ENCODE measurements at places on chromosomes 6 and 20.

DNA sequence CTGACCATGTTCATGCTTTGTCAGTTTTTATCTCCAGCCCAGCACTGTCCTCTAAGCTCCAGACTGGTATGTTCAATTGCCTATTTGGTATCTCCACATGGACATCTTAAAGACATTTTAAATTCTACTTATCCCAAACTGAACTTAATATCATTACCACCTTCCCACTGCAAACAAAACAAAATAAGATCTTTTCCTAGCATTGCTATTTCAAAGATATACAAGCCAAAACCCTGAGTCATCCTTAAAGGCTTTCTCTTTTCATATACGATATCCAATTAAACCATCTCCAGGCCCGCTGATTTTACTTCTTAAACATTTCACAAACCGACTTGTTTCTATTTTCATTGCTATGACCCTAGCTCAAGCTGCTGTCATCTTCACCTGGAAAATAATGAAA is 35.1 kb upstream of the HS3ST5 start:
- no peak for DNase-seq

GRCh38 chr6:37173493-37174195 is 3.7 kb downstream of the PIM1 start:
- no peak for DNase-seq

DNA sequence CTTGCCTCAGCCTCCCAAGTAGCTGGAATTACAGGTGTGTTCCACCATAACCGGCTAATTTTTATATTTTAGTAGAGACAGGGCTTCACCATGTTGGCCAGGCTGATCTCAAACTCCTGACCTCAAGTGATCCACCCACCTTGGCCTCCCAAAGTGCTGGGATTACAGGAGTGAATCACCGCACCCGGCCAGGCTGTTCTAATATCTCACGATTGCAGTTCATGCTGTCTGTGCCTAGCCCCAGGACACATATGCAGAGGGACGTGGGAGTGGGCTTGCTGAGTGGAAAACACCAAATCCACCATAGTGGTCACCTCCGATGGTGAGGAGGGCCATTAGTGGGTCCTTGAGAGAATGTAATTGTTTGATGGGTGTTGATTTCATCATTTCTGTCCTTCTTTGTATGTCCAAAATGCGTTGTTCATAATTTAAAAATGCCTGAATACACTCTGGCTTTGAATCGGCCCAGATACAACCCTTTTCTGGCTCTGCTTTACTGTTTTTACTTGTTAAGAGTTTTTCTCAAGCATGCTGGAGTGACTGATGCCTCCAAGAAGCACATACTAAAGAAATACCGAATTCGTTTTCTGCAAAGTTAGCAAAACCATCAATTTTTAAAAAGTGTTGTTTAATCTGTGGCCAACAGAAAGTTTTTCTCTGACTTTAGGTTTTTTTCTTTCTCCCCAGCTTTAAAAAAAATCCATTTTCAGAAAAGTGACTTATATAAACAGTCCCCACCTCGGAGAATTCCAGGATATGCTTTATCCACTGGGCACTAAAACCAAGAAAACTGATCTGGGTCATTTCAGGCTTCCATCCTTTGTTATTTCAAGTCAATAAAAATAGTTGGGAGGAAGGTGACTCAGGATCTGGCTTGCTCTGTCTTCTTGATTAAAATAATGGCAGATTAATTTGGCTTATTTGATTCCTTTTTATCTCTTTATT is 18.8 kb upstream of the RALGAPA2 start:
- DNase-seq: no peak

- DNase-seq: no peak
Observed at GRCh38 chr6:79250107-79250514, 15.6 kb upstream of the HMGN3 start.

All from hypothalamus (tissue), 51 donors.